AML-193 (cell line): ENCODE measurements at places on chromosomes 2 and 18.
A peak's percentile ranks its signal among the peaks of the same experiment; 100 is the strongest.

DNA sequence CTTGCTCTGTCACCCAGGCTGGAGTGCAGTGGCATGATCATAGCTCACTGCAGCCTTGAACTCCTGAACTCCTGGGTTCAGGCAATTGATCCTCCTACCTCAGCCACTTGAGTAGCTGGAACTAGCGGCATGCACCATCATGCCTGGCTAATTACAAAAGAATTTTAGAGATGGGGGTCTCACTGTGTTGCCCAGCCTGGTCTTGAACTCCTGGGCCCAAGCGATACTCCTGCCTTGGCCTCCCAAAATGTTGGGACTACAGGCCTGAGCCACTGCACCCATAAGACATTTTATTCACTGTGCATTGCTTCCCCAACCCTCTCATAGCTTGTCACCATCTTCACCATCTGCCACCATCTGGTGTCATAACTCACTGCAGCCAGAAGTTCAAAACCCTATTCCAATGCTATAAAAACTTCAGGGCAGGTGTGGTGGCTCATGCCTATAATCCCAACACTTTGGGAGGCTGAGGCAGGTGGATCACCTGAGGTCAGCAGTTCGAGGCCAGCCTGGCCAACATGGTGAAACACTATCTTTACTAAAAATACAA is 78.7 kb downstream of the NCAPH start:
- DNase-seq, result peak; percentile 11

GRCh38 chr2:154455866-154456265 is 242.6 kb upstream of the KCNJ3 start:
- DNase-seq, result no peak

- DNase-seq, result no peak
These were observed 1.5 kb upstream of the PROM2 start for GRCh38 chr2:95272781-95273180.

DNA sequence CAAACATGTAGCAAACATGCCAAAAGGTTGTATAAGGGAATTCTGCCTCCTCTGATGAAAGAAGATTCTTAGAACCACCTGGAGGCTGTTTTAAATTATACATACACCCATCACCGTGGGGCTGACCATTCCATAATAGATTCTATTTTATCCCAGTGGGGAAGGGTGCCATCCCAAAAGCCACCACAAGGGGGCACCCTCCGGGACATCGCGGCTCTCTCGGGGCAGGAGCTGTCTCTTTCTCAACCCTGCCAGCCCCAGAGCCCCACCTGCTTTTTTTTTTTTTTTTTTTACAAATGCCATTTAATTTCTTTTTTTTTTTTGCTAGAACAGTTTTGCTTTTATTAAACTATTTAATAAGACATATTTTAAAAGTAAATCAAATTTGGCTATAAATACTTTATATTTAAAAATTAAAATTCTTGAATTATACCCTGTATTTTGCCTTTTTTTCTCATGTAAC is 8.6 kb upstream of the MTCL1 start:
- peak; percentile 22 for DNase-seq

GRCh38 chr2:168639441-168639898 is 163.0 kb upstream of the NOSTRIN start:
- no peak for DNase-seq

DNA sequence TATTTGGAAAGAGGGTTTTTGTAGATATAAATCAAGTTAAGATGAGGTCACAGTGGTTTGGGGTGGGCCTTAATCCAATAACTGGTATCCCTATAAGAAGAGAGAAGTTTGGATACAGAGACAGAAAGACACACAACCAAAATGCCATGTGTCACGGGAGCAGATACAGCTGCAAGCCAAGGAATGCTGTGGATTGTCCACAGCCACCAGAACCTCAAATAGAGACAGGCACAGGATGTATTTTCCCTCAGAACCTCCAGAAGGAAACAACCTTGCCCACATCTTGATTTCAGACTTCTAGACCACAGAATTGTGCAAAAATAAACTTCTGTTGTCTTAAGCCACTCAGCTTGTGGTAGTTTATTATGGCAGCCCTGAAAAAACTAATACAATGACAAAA is 105.5 kb downstream of the GCA start:
- DNase-seq, result no peak

- DNase-seq, result no peak
These were observed 50.2 kb upstream of the SLC66A3 start for GRCh38 chr2:11104794-11105660.

- DNase-seq, result no peak
These were observed 361.7 kb upstream of the ACVR2A start for GRCh38 chr2:147482916-147483669.

DNA sequence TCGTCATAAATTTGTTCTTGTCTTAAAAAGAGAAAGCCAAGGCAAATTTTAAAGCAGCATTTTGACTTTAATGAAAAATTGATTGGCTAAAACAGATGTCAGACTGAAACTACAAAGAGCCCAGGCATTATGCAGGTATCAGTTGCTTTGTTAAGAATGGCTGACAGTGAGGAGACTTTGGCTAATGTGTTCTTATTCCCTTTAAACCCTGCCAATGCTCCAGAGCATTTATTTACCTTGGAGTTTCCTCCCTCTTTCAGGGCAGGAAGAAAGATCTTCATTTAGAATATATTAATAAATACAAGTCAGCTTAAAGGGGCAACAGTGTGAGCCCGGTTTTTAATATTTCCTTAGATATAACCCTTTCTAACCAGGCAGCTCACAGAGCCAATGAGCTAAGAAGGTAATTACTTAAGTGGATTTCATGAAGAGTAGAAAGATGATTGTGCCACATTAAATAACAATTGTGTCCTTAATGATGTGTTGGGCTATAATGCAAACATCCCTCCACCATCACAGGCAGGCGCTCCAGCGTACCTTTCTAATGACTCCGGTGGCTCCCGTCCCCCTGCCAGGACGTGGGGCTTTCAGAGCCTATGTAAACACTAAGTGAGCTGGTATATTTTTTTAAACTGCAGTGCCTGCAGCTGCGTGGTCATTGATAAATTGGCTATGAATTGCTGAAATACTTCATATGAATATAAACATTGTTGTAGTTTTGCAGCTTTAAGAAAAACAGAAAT is 349.4 kb upstream of the POU3F3 start:
- no peak for DNase-seq

DNA sequence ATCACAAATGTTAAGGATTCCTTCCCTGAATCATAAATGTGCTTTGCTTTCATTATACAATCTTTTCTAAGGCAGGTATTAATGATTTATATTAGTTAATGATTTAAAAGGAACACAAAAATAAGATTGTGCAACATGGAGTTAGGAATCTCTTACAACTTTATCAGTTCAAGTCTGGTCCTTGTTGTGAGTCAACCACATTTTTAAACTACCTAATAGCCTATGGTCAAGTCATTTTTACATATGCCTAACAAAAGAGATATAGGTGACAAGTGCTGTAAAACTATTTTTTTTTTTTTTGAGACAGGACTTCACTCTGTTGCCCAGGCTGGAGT is 8.2 kb upstream of the INPP1 start:
- no peak for DNase-seq

DNA sequence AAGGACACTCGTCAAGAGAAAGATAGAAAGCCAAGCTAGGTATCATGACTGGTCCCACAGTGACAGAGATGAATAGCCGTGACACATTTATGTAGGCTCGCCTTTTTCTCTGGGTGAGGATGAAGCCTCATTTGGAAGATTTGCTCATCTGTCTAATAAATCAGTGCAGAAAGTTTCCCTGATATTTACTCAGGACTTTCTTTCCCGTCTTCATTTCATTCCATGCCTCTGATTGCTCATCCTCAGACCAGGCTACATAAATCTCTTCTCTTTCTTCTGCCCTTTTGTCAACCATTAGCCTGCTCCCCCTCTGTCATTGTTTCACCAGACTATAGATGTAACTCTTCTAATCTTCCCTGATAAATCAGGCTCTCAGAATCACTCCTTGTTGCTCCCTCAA is 361.8 kb upstream of the MEIS1 start:
- DNase-seq, result no peak

GRCh38 chr2:98648451-98648850 is 40.1 kb downstream of the UNC50 start:
- DNase-seq, result no peak

- DNase-seq, result no peak
These were observed 8.9 kb downstream of the APOB start for GRCh38 chr2:21034972-21035279.

- DNase-seq, result no peak
These were observed 159.1 kb upstream of the LHCGR start for GRCh38 chr2:48914477-48915089.

GRCh38 chr2:125576558-125576957 is 1079.4 kb upstream of the GYPC start:
- no peak for DNase-seq

DNA sequence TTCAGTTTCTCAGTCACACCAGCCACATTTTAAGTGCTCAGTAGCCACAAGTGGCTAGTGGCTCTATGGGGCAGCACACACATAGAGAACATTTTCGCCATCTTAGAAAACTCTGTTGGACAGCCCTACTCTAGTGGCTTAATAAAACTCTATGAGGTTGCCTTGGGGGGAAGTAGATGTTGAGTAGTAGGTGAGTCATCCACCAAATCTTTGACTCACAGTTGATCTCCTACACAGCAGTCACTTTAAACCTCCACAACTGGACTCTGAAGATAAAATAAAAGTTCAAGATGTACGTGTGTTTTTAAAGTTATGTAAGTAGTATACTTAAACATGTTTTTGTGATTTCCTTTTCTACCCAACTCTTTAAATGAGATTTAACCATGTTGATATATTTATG is 379.0 kb downstream of the SETBP1 start:
- DNase-seq, result peak; percentile 73

DNA sequence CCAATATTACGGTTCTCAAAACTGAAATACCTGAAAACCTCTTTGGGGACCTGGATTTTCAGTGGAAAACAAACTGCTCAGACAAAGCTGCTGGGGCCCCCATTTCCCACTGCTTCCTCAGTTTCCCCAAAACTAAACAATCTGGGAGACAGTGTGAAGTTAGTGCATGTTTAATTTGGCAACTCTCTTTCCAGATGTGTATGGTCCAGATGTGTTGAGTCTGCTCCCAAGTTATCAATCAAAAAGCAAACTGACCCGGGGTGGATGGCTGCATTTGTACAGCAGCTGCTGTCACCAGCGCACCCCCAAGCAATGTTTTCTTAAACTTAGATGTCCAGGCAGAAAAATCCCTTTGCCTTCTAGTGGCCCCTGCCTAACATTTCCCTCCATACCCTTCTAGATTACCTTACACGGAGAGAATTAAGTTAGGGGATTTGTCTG is 136.9 kb downstream of the COPS8 start:
- DNase-seq, result no peak

GRCh38 chr2:170715062-170715931 is at the start of gene SP5:
Gene SP5 (plus strand): TSS chr2:170715337. CDS start chr2:170715513, 176 bp downstream.
- DNase-seq, result no peak
